ENCODE measurements at places on chromosomes 1 and 21.

DNA sequence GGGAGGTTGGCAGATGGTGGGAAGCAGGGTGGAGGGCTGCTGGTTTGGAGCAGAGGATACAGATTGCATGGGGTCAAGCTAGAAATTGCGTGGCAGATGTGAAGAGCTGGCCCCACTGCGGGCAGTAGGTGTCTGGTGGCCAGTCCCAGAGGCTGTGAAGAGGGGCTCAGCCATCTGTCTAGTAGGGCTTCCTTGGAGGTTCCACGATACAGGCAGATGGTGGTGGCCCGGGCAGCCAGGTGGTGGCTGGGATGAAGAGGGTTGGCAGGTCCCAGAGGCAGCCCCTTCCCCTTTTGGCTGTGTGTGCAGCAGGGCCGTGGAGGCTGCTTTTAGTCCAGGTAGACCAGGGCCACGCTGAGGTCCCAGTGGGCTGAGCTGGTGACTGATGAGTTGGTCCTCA lies 16.6 kb downstream of the PSEN2 start:
- no peak for DNase-seq

GRCh38 chr1:52253421-52253820 lies 111.5 kb downstream of the ZFYVE9 start:
- DNase-seq, result no peak

GRCh38 chr1:92484472-92485380 lies 2.0 kb downstream of the GFI1 start:
- DNase-seq, result peak; percentile 44

GRCh38 chr1:20051218-20051829 lies 18.7 kb upstream of the PLA2G5 start:
- no peak for DNase-seq

DNA sequence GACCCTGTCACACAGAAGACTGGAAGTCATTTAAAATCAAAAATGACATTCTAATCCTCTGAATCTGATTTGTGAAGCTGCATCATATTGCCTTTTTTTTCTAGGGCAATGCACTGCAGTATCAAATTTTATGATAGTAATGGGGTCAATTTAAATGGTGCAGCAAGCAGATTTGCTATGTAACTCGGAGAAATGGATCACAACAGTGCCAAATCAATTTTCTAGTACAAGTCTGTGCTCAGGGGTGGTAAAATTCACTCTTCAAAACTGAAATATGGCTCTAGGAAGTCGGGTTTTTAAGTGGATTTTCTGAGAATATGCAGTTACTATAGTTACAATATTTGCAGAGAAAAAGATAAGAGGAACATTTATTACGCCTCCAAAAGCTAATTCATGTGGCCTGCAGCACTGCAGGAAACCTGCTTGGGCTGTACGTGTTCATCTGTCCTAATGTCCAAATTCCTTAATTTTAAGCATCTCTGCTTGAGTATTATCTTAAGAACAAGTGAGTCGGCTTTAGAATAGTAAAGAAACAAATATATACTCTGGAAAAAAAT lies 31.5 kb downstream of the HLCS start:
- no peak for DNase-seq

DNA sequence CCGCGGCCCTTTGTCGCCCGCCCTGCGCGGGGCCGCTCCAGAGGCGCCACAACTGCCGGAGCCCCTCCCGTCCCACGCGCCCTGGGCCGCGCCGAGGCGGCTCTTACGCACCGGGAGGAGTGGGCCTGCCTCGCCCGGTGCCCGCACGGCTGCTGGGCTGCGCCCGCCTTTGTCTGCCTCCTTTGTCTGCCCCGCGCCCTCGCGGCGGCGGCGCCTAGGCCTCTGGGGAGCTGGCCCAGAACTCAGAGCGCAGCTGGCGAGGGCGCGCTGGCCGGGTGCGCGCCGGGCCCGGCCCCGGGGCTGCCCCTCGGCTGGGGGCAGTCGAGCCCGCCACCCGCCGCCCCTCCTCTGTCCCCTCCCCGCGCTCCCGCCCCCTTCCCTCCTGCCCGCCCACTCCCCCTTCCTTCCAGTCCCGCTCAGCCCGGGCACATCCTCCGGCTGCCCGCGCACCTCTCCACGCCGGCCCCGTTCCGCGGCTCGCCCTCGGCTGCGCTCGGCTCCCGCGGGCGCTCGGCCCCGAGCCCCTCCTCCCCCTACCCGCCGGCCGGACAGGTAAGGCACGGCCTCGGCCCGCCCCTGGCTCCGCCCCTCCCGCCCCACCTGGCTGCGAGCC lies at the start of gene DRAXIN:
TSS of gene DRAXIN (plus strand) at position 409 of the 613 bp plus-strand sequence. CDS start 14,549 bp downstream, outside the sequence.
- no peak for DNase-seq

- DNase-seq, result no peak
Measured at GRCh38 chr1:12634696-12635202, 9.1 kb upstream of the AADACL4 start.

DNA sequence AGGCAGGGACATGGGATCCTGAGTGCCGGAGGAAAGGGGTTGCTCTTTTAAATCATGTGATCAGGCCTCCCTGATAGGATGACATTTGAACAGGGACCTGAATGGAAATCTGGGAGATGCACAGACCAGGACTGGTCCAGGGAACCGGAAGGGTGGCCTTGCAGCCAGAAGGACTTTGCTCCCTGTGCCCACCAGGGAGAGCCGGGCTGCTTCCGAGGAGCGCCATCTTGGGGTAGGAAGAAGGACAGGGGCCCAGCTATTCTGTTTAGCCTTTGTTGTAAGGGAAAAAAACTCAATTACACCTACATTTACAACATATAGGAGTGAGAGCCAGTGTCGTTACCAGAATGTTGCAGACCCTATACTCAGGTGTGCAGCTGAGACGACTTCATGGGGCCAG lies 5.5 kb downstream of the KLHDC7A start:
- DNase-seq, result no peak

GRCh38 chr1:229007701-229008100 lies 263.2 kb upstream of the RAB4A start:
- DNase-seq, result no peak

DNA sequence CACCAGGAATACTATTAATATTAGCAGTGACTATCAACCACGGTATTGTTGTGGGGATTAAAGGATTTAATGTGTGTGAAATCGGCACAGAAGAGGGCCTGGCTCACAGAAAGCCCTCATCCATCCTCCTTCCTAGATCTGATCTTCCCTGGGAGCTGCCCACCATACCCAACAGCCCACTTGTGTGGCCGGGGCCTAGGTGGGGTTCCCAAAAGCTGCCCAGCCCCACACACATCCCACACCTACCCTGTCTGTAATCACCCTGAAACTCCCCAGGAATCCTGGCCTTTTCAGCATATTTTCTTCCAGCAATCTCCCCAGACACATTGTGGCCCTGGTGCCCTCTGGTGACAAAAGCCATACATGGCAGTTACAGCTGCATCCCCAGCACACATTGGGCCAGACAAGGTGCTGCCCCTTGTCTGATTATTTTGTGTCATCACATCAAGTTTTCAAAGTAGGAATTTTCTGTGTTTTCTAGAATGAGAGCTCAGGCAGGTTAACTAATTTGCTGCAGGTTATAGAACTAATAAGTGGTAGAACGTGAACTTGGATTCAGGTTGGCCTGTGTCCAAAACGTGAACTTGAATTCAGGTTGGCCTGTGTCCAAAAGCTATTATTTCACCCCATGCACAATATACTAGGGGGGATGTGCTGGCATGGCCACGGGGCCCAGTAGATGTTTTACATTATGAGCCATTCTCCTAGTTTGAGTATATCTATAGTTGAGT lies 5.3 kb upstream of the SLC6A9 start:
- DNase-seq, result peak; percentile 50

DNA sequence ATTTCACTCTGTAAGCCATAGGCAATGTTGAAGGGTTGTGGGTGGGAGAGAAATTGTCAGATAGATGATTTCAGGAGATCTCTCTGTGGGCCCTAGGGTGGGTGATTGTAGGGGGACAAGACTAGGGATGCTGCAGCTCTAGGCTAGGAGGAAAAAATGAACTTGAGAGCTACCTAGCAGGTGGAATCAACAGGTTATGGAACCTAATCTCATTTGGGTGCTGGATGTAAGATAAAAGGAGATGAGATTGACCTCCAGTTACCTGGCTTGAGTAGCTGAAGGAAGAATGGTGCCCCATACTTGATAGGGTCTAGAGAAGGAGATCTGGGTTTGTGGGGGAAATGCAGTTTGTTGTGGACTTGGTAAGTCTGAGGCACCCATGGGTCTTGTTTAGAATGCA lies 396.5 kb downstream of the RRAGC start:
- no peak for DNase-seq

DNA sequence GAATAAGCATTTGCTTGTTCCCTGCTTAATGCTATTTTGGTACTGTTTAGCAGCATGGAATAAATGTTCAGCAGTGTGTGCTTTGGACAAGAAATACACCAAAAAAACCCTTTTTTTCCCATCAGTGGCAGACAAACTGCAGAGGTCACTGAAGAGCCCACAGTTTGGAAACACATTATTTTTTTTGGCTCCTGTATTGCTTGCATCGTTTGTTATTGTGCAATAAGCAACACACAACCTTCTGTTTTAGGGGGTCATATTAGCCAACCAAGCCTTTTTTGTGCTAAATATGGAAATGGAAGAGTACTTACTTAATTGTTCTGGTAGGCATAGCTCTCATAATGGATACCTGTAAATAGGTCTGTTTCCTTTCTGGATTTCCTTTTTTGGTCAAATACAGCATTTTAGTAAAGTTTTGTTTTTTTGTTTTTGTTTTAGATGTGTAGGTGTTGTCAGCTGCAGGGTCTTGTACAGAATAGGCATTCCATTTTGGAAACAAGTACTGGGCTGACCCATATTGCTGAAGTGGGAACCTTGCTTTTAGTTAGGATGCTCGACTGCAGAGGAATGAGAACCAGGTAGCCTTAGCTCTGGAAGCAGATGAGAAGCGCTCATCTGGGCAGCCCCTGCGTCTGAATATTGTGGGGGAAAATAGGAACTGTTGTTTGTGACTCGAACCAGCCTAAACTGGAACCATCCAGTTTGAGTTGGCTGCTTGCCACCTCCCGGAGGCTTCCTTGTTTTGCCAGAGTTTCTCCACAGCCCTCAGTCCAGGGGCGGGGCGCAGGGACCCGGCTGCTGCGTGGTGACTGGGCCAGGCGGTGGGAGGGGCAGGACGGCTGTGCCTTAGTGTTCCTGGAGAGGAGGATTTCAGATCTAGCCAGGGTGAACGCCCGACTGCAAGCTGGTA lies 38.4 kb downstream of the SPEN start:
- DNase-seq, result no peak

DNA sequence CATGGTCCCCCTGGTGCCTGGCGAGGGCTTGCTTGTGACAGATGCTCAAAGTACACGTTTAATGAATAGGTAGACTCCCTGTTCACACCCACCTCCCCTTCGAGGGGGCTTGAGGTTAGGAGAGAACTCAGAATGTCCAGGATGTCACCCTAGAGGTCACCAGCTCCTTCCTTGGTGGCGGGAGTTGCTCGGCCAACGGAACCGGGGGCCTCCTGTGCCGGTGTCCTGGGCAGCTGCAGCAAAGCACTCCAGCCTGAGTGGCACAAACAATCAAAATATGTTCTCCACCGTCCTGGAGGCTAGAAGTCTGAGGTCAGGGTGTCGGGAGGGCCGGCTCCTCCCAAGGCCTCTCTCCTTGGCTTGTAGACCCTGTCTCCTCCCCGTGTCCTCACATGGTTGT lies 71.0 kb downstream of the AJAP1 start:
- DNase-seq, result no peak

- DNase-seq, result no peak
Measured at GRCh38 chr1:108556066-108556465, 3.8 kb upstream of the EEIG2 start.

- no peak for DNase-seq
Measured at GRCh38 chr1:67880056-67880601, 46.9 kb upstream of the GNG12 start.

- DNase-seq, result no peak
Measured at GRCh38 chr1:68107771-68108170, 57.3 kb upstream of the DIRAS3 start.

- DNase-seq, result no peak
Measured at GRCh38 chr1:214846276-214846675, 236.3 kb upstream of the KCNK2 start.

DNA sequence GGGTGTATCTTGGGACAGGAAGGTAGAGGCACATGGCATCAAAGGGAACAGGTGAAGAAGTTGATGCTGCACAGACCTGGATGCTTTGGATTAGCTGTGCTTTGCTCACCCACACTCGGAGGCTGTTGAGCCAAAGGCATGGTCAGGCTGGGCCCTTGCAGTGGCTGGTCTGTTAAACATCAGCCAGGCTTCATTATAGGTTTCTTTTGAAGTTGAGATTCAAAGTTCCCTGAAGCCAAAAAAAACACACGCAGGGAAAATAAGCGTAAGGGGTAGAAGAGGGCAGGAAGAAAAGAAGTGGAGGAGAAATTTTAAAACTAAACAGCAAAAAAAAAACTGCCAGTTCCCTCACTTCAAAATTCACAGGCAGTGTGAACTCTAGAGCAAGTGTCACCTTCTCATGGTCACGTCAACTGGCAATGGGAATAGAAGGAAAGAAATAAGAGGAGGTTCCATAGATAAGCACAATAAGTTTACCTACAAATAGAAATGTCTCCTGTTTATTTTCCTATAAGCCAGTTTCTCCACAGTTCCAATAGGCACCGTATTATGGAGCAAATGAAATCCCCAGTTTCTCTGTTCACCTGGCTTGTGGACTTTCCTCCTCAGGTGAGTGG lies 139.5 kb downstream of the PAPPA2 start:
- no peak for DNase-seq

GRCh38 chr1:157829711-157830110 lies 9.8 kb upstream of the FCRL1 start:
- no peak for DNase-seq

GRCh38 chr1:157415661-157416060 lies 136.7 kb downstream of the FCRL5 start:
- no peak for DNase-seq

GRCh38 chr1:51740652-51741051 lies 123.8 kb downstream of the OSBPL9 start:
- no peak for DNase-seq

- DNase-seq, result no peak
Measured at GRCh38 chr1:67097305-67097704, 37.5 kb downstream of the C1orf141 start.

DNA sequence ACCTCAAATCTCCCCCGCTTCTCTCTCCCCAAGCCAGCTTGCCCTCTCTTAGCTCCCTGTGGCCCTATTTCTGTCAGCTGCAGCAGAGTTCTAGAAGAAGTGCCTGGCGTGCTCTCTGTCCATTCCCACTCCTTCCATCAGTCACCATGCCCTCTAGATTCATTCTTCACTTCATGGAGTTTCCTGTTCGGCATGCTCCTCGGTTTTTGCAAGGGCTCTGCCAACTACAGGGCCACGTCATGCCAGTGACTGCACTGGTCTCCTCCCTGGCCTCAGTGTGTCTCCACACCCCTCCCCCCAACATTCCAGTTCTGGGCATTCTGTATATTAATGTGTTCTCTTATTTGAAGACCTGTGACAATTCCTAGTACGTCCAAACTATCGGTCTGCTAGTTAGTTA lies 113.9 kb downstream of the SLC45A1 start:
- no peak for DNase-seq

- no peak for DNase-seq
Measured at GRCh38 chr1:165344198-165344597, 12.3 kb downstream of the LMX1A start.
